GM04504 (cell line): ENCODE measurements at places on chromosomes 1 and 21.

GRCh38 chr1:209708297-209708696 lies 3.7 kb downstream of the HSD11B1 start:
- DNase-seq, result no peak

- DNase-seq, result no peak
Measured at GRCh38 chr1:18365099-18365705, 115.5 kb upstream of the KLHDC7A start.

- DNase-seq, result no peak
Measured at GRCh38 chr1:62530516-62531154, 66.7 kb upstream of the ANGPTL3 start.

GRCh38 chr1:167057241-167057688 lies 32.9 kb downstream of the GPA33 start:
- DNase-seq, result no peak

DNA sequence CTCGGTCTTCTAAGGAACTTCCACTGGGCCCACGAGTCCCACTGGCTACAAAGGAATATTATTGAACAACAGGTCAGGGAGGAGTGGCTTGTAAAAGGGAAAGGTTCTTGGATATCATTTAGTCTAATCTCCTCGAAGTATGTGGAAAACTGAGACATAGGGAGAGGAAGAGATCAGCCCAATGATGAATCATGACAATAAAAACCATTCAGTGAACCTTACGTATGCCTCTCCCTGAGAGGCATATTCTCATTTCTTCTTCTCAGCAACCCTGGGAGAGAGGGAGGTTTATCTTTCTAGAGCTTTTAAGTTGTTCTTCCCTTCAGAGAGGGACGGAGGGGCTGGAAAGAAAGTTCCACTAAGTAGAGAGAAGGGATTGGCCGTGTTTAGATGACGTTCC lies 5.3 kb upstream of the MOB3C start:
- DNase-seq, result no peak

- DNase-seq, result no peak
Measured at GRCh38 chr1:50929376-50929958, 30.6 kb downstream of the FAF1 start.
